NCI-H226 (cell line): ENCODE measurements at places on chromosomes 16 and 17.

DNA sequence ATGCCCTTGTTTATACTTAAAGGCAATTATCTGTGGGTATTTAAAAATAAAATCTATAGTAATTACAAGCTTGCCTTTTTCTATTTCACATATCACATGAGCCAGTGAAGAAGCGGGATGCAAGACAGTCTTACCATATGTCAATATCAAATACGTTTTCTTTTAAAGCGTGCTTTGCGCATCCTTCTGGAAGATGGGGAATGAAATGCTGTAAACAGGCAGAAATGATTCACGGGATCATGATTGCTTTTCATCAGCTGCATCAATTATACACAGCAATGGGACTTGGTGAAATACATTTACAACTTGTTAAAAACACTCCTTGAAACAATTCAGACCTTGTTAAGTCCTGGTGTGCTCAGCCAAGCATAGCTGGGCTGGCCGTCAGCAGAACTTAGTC is 72.5 kb downstream of the WSCD1 start:
- DNase-seq = no peak

DNA sequence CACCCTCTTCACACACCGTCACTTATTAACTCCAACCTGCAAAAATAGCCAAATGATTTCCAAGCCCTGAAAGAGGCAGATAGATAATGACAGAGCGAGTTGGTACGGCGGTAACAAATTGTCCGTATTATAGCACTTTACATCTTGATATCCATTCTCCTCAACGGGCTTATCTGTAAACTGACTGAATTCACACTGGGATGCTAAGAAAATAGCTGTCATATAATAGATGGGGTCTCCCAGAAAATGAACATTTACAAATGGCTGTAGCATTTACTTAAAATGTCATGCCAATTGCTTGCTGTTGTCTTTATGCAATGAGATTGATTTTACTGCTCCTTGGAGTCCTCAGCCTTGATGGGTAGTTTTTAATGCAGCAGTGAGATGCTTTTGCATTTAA is 225.8 kb upstream of the SDK2 start:
- DNase-seq = no peak

- DNase-seq = no peak
Measured at GRCh38 chr17:59874376-59874775, 18.4 kb downstream of the TUBD1 start.

DNA sequence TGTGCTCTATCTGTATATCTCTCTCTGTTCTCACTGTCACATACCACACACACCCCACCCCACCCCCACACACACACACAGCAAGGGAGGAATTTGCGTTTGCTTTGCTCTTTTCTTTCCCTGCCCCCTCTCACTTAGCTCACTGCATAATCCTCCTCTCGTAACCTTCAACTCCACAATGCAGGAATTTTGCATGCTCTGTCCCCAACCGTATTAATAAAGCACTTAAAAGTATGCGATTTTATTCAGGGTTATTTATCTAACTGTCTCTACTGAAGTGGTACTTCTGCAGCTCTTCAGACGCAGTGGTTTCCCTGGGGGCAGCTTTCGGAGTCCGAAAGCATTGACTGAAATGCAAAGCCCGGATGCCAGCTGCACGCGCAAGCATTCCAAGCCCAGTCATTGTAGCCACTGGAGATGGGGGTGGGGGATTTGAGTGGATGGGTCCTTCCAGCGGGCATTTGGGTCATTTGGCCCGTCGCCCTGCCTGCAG is 105.4 kb upstream of the RBFOX1 start:
- no peak for DNase-seq

- DNase-seq = no peak
Measured at GRCh38 chr17:64218066-64218465, 45.0 kb downstream of the TEX2 start.

DNA sequence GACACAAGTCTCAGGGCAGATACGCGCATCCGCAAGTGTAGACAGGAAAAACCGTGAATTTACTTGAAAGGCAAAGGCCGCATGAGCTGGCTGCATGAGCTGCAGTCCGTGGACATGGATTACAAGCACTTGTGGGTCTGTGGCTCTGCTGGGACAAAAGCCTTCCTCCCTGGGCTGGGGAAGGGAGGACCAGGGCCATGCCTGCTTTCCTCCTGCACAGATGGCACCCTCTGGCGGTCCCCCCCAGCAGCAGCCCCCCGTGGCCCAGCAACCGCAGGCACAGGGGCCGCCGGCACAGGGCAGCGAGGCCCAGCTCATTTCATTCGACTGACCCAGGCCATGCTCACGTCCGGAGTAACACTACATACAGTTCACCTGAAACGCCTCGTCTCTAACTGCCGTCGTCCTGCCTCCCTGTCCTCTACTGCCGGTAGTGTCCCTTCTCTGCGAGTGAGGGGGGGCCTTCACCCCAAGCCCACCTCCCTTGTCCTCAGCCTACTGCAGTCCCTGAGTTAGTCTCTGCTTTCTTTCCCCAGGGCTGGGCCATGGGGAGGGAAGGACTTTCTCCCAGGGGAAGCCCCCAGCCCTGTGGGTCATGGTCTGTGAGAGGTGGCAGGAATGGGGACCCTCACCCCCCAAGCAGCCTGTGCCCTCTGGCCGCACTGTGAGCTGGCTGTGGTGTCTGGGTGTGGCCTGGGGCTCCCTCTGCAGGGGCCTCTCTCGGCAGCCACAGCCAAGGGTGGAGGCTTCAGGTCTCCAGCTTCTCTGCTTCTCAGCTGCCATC is 1.7 kb upstream of the MRPL12 start:
- no peak for DNase-seq

DNA sequence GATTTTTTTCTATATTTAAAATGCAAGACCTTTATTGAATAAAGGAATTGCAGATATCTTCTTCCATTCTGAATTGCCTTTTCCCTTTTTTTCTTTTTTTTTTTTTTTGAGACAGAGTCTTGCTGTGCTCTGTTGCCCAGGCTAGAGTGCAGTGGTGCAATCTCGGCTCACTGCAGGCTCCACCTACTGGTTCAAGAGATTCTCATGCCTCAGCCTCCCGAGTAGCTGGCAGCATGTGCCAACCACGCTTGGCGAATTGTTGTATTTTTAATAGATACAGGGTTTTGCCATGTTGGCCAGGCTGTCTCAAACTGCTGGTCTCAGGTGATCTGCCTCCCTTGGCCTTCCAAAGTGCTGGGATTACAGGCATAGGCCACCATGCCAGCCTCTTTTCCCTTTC is 151.5 kb downstream of the CEP112 start:
- DNase-seq = no peak

DNA sequence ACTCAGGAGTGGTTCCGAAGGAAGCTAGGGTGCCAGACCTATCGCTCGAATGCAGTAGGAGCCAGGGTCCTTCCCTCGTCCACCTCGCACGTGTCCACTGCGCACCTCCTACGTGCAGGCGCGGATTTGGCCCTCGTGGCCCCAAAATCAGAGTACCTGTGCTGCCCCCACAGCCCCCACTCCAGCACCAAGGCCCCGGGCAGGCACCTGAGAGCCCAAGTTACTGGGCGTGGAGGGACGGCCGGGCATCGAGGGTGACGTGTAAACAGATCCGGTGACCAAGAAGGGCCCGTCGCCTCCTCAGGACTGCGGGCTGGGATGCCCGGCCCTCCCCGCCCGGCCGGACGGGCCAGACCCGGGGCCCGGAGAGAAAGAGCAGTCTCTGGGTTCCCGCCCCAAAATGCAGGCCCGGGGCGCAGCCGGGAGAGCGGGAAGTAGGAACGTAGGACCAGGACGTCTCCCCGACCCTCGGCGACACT is 492 bp downstream of the SLC25A39 start:
- no peak for DNase-seq

- DNase-seq = peak; percentile 69
Measured at GRCh38 chr17:7356072-7356549, 1.2 kb downstream of the TMEM95 start.

- DNase-seq = no peak
Measured at GRCh38 chr16:37511-37910, 15.9 kb downstream of the POLR3K start.

GRCh38 chr17:76447931-76448652 is 4.9 kb downstream of the UBE2O start:
- DNase-seq = no peak

GRCh38 chr16:14110728-14111251 is 39.7 kb downstream of the MRTFB start:
- DNase-seq = no peak

GRCh38 chr16:27321013-27321915 is 7.5 kb downstream of the IL4R start:
- peak; percentile 76 for DNase-seq

GRCh38 chr16:10664720-10665126 is 30.0 kb downstream of the TEKT5 start:
- DNase-seq = no peak

DNA sequence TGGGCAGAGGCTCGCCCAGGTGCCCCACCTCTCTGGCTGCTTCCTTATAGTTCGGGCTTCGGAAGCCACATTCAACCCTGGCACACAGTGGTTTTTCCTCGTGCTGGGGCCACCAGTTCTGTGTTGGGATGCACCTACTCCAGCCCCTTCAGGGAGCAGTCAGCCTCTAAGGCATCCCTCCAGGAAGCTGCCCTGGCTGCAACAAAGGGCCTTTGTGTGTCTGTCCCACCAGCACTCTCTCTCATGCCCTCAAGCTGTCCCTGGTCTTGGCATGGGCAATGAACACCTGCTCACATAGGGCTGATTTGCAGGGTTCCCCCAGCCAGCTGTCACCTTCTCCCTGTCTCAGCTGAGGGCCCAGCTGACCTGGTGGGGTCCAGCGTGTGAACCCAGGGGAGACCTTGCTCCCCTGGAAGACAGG is 754 bp upstream of the NOXO1 start:
- DNase-seq = no peak

GRCh38 chr17:57803021-57803420 is 46.8 kb downstream of the MRPS23 start:
- no peak for DNase-seq

- DNase-seq = peak; percentile 6
Measured at GRCh38 chr16:77723108-77723514, 797 bp downstream of the NUDT7 start.

GRCh38 chr17:45433159-45433535 is 477 bp upstream of the ARHGAP27 start:
- DNase-seq = no peak

DNA sequence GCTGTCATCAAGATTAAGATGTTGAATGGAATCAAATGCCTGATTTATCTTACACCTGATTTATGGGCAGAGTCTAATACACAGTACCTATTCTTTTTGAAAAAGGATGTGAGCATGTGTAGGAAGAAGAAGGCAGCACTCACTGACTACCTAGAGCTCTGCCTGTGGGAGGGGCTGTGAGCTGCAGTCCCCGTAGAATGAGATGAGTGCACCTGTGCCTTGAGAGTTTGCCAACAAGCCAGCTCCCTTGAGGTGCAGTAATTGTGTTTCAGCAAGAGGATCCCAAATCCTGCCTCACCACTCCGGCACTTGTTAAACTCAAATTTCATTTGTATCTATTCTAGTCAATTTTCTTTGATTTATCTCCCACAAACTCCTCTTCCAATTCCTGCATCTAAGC is 46.0 kb downstream of the CDH11 start:
- no peak for DNase-seq

DNA sequence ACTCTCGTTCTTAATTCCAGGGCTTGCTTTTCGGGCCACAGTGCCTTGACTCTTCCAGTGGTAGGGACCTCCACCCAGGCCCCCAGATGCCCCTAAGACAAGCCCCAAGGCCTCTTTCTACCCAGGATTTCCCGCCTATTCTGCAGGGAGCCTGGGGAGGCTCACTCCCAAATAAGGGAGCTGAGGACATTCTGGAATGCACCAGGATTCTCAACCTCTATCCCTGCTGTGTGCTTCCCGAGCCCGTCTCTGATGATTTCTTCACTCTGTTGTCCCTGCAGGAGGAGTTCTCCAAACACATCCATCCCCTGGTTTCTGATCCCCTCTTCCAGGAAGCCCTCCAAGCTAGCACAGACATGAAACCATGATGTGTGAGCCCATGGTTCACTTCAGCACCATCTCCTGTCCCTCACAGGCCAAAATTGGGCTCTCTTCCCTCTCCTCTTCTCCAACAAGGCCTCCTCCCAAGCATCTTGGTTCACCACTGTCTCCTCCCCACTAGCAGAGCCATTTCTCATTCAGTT is 255.9 kb downstream of the KATNIP start:
- DNase-seq = no peak

GRCh38 chr16:78504401-78504851 is 405.0 kb downstream of the WWOX start:
- no peak for DNase-seq

- DNase-seq = no peak
Measured at GRCh38 chr16:263944-264343, 11.8 kb downstream of the RGS11 start.

DNA sequence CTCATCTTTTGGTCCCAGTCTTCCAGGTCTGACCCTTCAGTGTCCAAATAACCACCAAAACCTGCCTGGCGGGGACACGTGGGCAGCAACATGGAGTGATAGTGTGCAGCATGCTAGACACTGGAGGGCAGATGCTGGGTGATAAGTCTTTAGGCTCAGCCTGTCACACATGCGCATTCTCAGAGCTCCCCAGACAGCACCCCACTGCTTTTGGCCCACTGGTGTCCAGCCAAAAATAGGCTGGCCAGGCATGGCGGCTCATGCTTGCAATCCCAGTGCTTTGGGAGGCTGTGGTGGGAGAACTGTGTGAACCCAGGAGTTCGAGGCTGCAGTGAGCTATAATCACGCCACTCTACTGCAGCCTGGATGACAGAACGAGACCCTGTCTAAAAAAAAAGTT is 12.3 kb downstream of the GINS2 start:
- no peak for DNase-seq

GRCh38 chr16:58086381-58087208 is 42.6 kb downstream of the CFAP20 start:
- DNase-seq = no peak

DNA sequence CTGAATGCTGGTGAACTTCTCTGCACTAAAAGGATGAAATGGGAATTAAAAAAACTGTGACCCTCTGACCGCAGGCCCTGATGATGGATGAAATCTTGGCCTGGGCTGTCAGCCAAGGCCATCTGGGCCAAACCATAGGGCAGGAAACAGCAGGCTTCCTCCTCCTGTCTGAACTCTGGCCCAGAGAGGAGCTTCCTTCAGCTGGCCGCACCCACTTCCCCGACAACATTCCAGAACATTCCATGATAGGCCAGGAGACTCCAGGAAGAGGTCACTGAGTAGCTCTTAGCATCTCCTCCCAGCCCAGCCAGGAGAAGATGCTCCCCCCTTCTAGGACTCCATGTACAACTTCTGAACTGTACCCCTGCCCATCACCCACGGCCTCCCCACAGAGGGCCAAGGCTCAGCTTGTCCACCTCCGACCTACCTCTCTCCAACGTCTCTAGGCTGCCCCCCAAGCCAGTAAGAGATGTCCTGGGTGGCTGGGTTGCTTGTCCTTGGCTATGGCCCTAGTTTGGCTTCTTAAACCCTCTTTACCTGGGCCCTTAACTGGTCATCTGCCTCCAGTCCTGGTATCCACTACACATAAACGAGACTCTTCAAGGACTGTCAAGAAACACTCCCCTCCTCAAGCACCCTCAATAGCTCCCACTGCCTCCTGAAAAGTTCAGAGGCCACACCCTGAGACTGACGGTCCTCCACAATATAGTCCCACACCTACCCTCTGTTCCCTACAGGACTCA is 1.7 kb downstream of the RPH3AL start:
- peak; percentile 71 for DNase-seq

GRCh38 chr16:66614161-66614802 is 9.8 kb downstream of the CMTM3 start:
- no peak for DNase-seq

- no peak for DNase-seq
Measured at GRCh38 chr17:77636835-77637817, 321.4 kb upstream of the TNRC6C start.
